Sciatic nerve (tissue), 2 donors: ENCODE measurements at places on chromosomes 6 and 20. TPM values are rescaled to one million over a fixed set of nuclear protein-coding genes. Genes with fewer than 3 reads are reported as not detected.

DNA sequence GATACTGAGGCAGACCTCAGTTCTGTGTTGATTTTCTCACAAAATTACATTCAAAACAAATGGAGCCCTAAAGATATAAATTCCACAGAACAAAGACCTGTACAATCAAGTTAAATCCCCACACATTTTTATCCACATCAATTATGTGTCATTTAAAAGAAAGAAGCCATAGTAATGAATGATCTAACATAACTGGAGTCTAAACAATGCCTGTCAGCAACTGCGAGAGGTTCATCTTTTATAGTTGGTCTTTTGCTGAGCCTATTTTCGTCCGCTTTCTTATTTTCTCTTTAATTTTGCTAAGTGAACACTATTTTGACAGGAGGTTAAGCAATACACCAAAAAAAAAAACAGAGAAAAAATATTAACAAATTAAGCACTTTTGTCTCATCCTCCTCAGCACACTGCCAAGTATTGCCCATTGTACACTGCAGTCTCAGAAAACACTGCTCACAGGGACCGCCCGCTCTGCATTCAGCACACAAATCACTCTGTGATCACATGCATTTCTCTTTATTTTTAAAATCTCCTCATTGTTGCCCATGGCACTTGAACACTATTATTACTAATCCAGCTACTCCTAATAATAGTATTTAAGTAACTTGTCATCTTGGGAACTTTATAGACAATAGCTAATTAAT is 140.8 kb downstream of the BTBD9 start:
- no peak for DNase-seq

- DNase-seq: no peak
Measured at GRCh38 chr20:46746956-46747526, 37.6 kb downstream of the SLC2A10 start.

- no peak for DNase-seq
Measured at GRCh38 chr6:80094017-80094416, 12.5 kb upstream of the BCKDHB start.

DNA sequence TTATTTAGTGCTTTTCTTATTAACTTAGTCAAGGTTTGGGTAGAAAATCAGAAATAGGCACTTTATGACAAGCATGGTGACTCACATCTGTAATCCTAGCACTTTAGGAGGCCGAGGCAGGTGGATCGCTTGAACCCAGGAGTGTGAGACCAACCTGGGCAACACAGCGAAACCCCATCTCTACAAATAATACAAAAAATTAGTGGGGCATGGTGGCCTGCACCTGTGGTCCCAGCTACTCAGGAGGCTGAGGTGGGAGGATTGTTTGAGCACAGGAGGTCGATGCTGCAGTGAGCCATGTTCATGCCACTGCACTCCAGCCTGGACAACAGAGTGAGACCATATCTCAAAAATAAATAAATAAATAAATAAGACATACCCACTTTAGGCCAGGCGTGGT is 51.3 kb upstream of the THEMIS start:
- no peak for DNase-seq

DNA sequence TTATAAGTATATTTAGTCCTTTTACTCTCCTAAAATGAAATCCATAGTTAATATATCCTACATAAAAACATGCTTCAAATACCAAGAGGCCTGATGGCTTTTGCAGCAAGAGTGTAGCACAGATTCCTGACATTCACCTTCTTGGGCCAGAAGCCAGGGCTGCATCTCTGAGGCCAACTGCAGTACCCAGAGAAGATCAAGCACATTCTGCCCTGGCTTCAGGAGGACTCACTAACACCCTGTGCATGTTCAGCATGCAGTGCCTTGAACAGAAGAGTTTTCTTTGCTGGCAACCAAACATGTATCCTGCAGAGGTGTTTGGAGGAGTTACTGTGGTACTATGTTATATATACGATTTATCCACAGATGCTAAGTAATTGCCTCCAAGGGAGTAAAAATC is 90.3 kb downstream of the FHL5 start:
- DNase-seq: no peak

- no peak for DNase-seq
Measured at GRCh38 chr6:119207971-119208725, 129.7 kb upstream of the FAM184A start.

GRCh38 chr20:42923348-42923918 is 266.3 kb downstream of the PTPRT start:
- no peak for DNase-seq

DNA sequence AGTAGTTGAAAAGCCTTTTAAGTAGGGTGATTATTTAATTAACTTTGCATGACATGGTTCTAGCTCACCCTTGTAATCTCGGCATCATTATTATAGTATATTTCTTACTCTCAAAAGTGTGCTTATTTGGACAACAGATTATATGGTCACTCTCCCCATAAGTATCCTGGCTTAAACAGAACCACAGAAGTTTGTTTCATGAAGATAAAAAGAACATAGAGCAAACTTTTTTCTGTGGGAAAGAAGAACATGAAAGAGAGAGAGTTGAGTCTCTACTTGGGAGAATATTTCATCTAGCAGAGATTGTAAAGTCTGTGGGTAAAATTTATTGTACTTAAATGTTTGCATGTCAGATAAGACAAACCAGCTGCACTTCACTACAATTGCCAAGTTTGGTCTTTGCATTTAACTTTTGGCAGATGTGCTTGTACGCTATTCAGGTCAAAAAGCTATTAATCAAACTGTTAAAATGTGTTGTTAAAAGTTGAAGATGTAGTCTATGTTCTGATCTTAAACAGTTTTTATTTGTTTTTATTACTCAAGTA is 33.4 kb upstream of the PRIM2 start:
- DNase-seq: no peak

DNA sequence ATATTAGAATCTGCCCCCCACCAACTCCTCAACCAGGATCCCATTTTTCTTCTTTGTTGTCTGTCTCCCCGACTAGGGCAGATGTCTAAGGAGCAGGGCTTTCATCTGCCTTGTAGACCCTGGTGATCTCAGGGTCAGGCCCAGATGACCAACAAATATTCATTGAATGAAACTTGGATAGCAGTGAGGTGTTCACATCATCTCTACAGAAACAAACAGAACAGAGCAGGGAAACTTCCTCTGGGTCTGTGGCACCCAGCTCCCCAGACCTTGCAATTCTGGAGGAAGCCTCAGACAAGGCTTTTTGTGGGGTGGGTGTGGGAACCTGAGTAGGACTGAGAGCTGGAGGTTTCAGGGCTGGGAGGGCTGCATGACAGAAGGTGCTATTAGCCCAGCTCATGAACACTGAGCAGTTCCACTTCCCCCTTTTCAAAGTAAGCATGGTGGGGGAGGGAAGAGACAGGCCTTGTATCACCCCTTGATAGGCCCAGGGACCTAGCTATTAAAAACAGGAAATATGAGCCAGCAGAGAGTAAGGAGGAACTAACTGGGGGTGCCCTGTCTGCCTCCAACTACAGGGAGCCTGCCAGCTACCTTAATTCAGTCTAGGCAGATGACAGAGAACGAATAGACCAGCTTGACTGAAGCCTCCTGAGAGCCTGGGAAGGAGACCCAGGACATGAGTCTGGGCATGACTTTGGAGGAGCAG is 37.3 kb upstream of the TOP1 start:
- no peak for DNase-seq

DNA sequence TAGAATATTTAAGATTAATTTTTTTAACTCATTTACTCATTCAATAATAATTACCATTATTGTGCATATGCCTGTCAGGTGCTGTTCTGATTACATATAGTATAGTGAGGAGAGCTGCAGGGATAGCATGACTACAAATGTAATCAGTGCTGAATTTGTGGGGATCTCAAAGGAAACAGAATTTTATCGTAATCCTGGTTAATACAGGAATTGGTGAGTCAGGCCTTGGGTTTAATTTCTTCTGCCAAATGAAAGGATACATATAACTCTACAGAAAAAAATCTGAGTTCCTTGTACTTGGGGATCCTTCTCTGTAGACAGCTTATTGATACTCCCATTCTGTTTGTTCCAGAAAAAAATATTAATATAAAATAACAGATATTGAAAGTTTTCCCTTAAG is 297.2 kb downstream of the GJA1 start:
- no peak for DNase-seq

CLPSL1 gene
- total RNA-seq: not detected

PKHD1 gene
- 0.04 TPM for total RNA-seq

HELZ2 gene
- 21.4 TPM for total RNA-seq

SPEF1 gene
- not detected for total RNA-seq
